ENCODE measurements at places on chromosomes 4 and X.

DNA sequence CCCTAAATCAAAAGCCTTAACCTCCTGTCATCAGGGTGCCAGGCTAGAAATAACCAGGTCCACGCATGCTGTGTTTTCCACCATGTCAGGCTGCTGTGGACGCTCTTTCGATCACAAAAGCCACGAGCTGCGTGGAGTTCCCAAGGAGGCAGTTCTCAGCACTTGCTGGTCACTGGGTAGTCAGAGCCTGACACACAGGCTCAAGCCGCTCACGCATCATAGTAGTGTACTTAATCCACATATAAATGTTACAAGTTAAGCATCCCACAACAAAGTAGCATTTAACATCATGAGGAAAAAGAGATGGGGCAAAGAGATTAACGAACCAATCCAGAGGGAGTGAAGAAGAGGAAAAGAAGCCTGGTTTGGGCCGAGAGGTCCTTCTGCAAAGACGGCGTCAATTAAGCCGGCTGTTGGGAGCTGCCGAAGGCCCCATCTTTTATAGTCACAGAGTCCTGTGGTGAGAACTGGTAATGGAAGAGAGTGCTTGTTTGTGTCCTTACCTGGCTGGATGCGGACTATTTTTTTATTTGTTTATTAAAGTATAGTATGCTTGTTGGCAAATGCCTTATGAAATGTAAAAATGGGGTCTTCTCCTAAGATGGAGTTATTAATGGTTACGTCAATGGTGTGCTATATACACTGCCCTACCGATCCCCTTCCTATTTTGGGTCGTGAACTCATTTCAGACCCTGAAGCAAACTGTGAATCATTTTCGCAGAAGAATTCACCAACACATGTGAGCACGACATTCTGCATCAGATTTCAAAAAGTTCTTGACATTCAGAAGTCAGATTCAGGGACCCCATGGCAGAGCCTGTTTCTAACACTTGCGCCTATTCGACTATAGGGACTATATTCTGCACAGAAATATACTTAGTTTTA lies 675 bp downstream of the PRIMPOL start:
- DNase-seq, result no peak

DNA sequence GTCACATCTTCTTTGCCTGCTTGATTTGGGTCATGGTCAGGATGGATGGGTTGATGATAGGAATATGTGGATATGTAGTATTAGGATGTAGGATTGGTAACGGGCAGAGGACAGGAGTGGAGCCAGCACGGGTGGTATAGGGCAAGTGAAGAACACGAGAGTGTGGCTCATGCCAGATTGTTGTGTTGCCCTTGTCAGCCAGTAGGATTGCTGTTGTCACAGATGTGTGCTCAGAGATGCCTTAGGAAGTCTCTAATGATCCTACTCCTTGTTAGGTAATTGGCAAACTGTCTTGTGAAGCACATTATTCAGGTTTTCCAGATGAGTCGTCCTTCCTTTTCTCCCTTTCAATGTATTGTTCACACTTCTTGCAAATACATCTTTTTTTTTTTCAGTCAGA lies 5.5 kb downstream of the ATP10D start:
- peak; percentile 20 for DNase-seq

DNA sequence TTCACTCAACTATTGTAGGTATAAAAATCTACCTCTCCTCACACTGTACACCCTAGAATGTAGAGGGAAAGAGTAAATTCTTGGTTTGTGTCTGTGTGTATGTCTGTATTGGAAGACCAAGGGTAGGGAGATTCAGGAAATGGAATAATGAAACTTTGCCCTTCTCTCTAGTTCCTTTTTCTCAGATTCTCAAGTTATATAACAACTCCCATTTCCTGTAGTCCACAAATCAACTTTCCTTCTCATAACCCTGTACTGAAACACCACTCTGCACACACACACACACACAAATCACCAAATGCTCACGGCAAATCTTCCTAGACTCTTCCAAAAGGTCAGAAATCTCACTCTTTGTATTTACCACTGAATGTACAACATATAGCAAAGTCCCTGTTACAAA lies 824.5 kb upstream of the DIAPH2 start:
- DNase-seq, result no peak

GRCh38 chrX:6067600-6067999 lies 161.1 kb downstream of the NLGN4X start:
- DNase-seq, result no peak

- DNase-seq, result no peak
Observed at GRCh38 chrX:21912989-21913388, 27.5 kb upstream of the SMS start.

- no peak for DNase-seq
Observed at GRCh38 chrX:150198776-150199175, 164.3 kb upstream of the MAMLD1 start.

DNA sequence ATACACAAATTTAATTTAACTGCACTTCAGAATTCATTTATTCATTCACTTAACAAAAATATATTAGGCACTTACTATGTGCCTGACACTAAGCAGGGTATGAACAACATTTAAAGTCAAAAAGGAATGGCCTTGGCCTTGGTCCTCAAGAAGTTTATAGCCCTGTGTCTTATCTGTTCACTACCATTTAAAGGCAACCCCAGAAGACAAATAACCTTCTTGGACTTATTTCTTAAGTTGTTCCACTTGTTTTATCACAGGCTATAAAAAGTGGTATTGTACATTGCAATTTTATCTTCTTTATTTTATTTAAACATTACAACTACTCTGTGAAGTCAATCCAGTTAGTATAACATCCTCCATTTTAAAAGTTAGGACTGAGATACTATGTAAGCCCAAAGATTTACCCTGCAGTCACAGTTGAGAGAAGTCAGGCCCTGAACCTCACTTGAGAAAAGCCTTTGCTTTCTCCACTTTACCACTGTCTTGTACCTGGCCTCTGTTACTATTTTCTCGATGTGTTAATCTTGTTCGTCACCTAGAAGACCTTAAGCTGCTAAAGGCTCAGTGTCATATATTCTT lies 305.6 kb upstream of the DIPK2B start:
- no peak for DNase-seq

- DNase-seq, result no peak
Observed at GRCh38 chr4:94649381-94650133, 108.2 kb upstream of the BMPR1B start.

GRCh38 chr4:1725521-1725920 lies 4.2 kb downstream of the TACC3 start:
- no peak for DNase-seq

DNA sequence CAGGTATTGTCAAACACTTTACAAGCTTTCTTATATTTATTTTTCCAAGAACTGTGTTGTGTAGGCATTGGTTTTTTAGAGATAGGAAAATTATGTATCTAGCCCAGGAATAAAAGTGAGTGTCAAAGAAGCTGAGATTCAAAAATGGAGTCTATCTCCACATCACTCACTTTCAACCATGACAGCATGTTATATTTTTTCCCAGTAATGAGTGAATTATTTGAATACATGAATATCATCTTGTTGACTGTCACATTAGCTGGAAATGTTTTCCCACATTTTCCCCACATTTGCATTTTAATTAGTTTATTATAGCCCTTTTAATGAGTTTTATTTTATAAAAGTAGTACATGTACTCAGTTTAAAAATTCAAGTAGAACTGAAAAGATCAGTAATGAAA lies 693.7 kb downstream of the PCDH18 start:
- no peak for DNase-seq

DNA sequence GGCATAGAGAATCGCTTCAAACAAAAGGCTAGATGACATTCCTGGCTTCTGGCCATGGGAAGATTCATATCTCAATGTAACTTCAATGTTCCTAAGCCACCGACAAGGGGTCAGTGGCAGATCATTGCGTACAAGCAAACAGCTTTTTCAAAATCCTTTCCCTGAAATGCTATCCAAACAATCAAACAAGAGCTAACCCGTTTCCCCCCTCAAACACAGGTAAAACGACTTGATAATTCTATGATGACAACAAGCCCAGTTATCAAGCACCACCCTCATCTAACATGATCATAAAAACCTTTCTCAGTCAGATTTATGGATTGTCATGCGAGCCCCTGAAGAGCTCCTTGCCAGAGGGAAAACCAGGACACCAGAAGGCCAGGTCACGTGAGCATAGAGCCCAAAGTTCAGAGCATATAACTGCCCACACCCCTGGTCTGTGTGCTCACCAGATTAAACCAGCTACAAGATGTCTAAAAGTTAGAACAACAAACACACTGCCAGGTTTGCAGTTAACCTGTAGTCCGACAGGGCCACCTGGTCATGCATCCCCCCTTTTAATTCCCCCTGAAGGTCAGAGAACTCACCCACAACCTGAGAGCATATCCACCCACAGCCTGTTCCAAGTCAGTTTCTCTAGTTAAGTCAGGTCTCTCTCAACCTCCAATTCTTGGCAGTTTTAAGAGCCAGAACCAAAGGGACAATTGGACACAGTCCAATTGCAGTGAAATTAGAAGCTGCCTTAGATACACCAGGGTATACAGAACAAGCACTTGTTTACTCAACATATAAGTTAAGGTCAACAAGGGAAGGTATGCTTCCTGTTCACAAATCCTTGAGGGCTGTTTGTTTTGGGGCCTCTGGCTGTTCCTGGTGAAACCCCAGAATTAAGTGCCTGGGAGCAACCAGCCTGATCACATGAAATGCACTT lies 248.1 kb upstream of the PPARGC1A start:
- no peak for DNase-seq

- DNase-seq, result no peak
Observed at GRCh38 chrX:155956649-155957048, 40.8 kb upstream of the IL9R start.

DNA sequence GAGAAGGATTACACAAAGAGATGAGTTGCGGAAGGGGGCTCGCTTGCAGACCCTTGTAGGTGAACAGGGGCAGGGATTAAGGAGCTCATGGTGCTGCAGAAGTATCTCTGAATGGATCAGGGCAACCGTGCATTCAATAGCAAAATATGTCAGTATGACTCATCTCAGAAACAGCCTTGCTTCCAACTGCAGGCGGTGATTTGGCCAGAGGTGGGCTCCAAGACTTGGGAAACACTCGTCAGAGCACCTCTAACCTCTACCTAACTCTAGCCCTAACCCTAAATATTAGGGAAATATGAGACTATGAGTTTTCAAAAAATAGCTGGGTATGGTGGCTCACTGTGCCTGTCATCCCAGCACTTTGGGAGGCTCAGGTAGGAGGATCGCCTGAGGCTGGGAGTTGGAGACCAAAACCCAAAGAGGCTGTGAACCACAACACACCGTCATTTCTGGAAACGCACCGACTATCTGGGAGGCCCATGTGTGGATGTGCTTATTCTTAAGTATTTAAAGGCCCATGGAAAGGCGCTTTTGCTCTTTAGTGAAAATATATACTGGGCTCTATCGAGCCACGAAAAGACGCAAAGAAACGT lies 102.6 kb downstream of the DHRSX start:
- DNase-seq, result no peak

- DNase-seq, result no peak
Observed at GRCh38 chrX:115462406-115462805, 98.6 kb upstream of the PLS3 start.

GRCh38 chr4:100986360-100986868 lies 360.9 kb downstream of the PPP3CA start:
- no peak for DNase-seq

GRCh38 chr4:130147641-130148040 lies 1051.7 kb downstream of the C4orf33 start:
- no peak for DNase-seq

- DNase-seq, result no peak
Observed at GRCh38 chrX:150543230-150544155, 24.9 kb upstream of the MTM1 start.

- no peak for DNase-seq
Observed at GRCh38 chr4:157772907-157773306, 399.9 kb downstream of the GASK1B start.

- DNase-seq, result no peak
Observed at GRCh38 chr4:98710831-98711230, 52.4 kb upstream of the TSPAN5 start.
